ENCODE measurements at places on chromosomes 7 and 10.
A peak's percentile ranks its signal among the peaks of the same experiment; 100 is the strongest.

- DNase-seq, result no peak
Observed at GRCh38 chr10:70125918-70126552, 6.6 kb downstream of the AIFM2 start.

- DNase-seq, result no peak
Observed at GRCh38 chr7:112226701-112227276, 20.3 kb downstream of the ZNF277 start.

DNA sequence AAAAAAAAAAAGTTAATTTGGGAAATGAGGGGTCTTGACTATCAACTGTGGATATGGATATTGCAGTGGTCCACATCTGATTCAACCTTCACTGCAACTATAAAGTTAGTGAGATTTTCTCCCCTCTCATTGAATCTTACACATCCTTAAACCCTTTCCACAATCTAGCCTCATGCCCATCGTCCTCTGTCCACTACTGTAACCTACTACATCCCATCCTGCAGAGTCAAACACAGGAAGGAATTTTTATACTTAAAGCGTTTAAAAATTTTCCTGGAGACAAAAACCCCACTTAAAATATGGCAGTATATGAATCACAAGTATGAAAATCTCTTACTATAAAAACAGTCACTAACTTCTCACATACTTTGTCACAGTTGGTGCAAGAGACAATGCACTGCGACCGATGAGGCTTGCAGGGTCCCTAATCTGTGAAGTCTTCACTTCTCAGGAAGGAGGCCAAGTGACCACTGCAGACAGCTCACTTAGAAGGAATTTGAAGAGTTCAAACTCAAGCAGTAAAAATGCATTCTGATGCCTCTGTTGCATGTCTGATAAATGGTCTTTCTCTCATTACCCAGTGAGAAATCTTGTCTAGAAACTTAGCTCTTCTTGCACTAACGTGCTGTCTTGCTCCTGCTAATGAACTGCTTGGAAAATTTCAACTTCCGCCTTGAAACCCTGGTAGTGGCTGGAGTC is 50.3 kb upstream of the ST8SIA6 start:
- no peak for DNase-seq

- no peak for DNase-seq
Observed at GRCh38 chr7:75608451-75609122, 116.5 kb downstream of the SPDYE5 start.

- DNase-seq, result no peak
Observed at GRCh38 chr10:71644307-71645180, 75.0 kb downstream of the C10orf105 start.

- DNase-seq, result no peak
Observed at GRCh38 chr7:152743600-152743999, 16.0 kb upstream of the ACTR3B start.

DNA sequence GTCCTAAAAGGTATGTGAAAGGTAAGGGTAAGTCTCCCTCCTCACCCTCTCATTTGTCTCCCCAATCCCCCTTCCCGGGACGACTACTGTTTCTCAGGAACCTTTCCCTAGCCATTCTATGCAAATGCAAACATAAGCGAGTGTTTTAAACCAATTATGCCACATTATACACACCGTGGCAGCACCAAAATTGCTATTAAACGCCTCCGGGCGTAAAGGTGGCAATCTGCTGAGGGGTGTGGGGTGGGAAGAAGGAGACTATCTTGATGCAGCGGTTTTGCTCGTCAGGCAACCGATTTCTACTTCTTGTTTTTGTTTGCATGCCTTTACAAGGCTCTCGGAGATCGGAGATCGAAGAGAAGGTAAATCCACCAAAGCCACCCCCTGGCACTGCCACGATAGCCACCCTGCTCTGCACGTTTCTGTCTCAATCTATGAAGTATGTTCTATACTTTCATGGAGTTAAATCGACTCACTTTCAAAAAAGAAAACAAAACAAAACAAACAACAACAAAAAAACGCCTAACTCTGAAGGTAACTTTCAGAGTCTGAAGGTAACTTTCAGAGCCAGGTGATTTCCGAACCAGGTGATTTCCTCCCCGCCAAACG is 46.0 kb upstream of the CDK1 start:
- no peak for DNase-seq

GRCh38 chr10:29389935-29390334 is 101.1 kb downstream of the LYZL1 start:
- no peak for DNase-seq

GRCh38 chr10:106919871-106920282 is 244.6 kb downstream of the SORCS1 start:
- no peak for DNase-seq

DNA sequence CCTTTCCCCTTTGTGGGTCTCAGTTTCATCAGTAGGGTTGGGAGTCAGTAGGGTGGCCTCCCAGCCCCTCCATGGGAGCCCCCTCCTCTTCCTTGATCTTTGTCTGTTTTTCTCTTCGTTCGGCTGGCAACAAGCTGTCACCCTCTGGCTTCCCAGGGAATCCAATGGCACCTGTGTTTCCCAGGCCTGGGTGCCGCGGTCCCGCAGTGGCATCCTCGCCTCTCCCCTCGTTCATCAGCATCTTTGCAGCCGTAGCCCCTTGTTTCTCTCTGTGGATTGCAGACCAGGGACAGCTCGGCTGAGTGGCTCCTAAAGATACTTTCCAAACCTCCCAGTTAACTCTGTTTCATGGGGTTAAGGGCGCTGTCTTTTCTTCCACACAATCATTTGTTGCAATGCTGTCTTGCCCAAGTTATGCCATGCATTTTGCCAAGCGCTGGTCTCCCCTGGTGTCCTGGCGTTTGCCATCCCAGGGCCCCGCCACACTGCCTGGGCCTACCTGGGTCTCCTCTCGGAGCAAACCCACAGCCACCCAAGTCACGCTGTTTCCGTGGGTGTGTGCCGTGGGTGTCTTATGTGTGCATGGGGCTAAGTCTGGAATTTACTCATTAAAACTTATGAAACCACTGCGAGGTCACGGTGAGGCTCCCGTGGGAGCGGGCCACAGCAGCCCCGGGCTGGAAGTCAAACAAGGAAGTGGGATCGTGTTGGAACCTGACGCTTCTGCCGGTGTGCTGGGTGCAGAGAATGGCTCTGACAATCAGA is 189.4 kb upstream of the SHH start:
- no peak for DNase-seq

GRCh38 chr7:116426428-116427156 is 72.9 kb upstream of the CAV2 start:
- no peak for DNase-seq

GRCh38 chr7:29612596-29612995 is 49.0 kb downstream of the PRR15 start:
- no peak for DNase-seq

DNA sequence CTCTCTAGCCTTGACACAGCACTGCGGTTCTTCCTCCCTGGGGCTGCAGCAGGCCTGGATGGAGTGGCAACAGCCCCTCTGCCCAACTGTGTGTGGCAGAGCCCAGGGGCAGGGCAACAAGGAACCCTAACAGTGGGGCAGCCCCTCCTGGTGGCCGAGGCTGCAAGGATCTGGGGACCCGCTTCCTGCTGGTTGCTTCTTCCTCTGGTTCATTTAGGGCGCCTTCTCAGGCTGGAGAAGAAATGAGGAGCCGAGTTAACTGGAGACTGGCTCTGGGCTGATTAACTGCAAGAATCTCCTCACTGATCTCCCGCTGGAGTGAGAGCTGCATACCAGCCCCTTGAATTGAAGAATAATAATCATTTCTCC is 80.1 kb upstream of the EMX2 start:
- DNase-seq, result no peak

DNA sequence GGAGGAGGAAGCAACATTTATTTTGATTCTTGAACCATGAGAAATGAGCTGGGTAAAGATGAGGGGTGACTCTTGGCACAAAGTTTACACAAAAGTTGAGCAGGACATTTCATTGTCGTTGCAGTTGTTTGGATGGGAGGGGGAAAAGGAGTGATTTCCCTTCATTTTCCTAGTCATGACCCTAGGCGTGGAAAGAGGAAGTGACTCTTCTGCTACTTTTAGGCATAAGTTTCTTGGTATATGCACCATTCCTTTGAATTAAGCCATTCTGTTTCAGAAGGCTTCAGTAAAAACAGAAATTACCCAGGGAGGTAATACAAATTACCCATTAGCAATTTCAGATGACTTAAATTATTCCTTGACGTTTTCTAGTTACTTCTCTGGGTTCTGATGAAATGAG is 113.9 kb upstream of the FAM171A1 start:
- DNase-seq, result no peak

GRCh38 chr10:68096913-68097516 is 12.3 kb upstream of the MYPN start:
- no peak for DNase-seq

DNA sequence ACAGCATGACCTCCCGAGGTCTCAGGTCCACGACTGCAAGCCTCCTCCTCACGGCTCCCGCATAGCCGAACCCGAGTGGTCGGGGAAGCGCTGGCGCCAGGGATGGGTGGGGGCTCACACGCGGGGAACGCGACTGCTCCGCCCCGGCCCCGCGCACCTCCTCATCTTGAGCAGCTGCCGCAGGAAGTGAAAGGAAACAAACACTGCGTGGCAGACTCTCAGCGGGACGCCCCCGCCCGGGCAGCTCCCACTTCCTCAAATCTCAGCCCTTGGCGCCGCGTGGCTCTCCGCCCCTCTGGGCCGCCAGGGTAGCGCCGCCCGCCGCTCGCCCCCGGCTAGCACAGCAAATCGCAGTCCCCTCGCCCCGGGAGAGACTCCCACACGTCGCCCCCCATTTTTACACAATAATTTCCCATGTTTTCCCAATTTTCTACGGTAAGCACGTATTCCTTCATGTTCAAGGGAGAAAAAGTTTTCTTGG is at the start of gene TMEM243:
Gene TMEM243 (minus strand): TSS at position 188 of the 481 bp plus-strand sequence. CDS start 229 bp downstream, outside the sequence.
- DNase-seq, result peak; percentile 50

- no peak for DNase-seq
Observed at GRCh38 chr7:86012971-86013370, 630.7 kb upstream of the GRM3 start.

GRCh38 chr10:59242991-59243390 is 66.5 kb downstream of the PHYHIPL start:
- no peak for DNase-seq

DNA sequence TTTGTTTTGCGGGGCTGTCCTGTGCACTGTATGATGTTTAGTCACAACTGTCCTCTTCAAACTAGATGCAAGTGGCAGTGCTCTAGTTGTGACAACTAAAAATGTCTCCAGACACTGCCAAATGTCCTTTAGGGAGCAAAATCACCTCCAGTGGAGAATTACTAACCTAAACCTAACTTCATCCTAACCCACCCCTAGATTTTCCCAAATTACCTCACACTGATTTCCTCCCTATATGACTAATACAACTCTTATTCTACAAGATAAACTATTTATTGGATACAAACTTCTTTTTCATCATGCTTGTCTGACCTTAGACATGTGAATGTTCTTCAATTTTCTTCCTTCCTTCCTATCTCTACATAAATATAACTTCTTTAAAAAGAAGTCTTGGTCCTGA is 26.4 kb downstream of the PNPLA8 start:
- no peak for DNase-seq

Measured in SIG-M5 (cell line).